ENCODE measurements at places on chromosomes 12 and 14. TPM values are rescaled to one million over a fixed set of nuclear protein-coding genes. Genes with fewer than 3 reads are reported as not detected.

The DTD2 gene
- total RNA-seq = 57.2 TPM

The BATF gene
- 0.65 TPM for total RNA-seq

The FGF6 gene
- not detected for total RNA-seq

The GLT1D1 gene
- not detected for total RNA-seq

The KLHL33 gene
- 0.13 TPM for total RNA-seq

The CYP27B1 gene
- 0.22 TPM for total RNA-seq

The TMEM52B gene
- total RNA-seq = not detected

The SRRM4 gene
- not detected for total RNA-seq

The GYS2 gene
- not detected for total RNA-seq

The REM2 gene
- under 0.01 TPM for total RNA-seq

The ZNF705A gene
- total RNA-seq = not detected

The JPH4 gene
- not detected for total RNA-seq

The ARF6 gene
- 113 TPM for total RNA-seq

The LRRC10 gene
- not detected for total RNA-seq

The KCNC2 gene
- total RNA-seq = not detected

The ITGB7 gene
- total RNA-seq = 1.3 TPM

The HNF1A gene
- total RNA-seq = not detected

Measured in articular chondrocyte of knee joint (primary cell).